ENCODE measurements at places on chromosomes 13 and 19.

DNA sequence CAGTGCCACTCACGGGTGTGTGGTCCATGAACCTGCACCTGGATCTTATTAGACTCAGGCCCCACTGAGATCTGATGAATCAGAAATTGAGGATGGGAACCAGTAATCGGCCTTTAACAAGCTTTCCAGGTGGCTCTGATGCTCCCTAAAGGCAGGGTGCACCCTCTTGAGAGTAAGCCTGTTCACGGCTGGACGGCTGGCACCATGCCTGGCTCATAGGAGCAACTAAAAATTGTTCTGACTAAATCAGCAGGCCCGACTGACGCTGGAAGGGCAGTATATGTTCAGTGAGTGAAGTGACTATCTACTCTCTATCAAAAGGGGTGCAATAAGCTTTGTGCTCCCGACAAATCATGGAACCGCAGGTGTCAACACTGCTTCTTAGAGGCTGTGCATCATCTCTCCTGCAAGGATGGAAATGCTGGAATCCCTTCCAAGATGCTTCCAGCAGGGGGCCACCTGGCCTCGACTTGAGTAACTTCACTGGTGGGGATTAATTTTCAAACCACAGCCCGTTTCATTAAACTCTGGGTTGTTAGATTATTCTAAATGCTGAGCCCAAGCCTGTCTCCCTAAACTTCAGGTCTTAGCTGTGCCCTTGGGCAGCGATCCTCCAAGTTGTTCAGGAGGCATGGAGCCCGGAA, 28.4 kb downstream of the TMTC4 start:
- H3K4me3 ChIP-seq: no peak overlapping the region
- no peaks in the 10 kb centered on the region for H3K27me3 ChIP-seq

GRCh38 chr13:111303559-111303958, 16.9 kb upstream of the TEX29 start:
- no peak for DNase-seq
- no peaks in the 10 kb centered on the region for H3K27me3 ChIP-seq
- H3K4me1 ChIP-seq: no peaks in the 10 kb centered on the region
- H3K36me3 ChIP-seq: peaks cover 20% of the 10 kb centered on the region
- no peak overlapping the region for H3K4me3 ChIP-seq
- no peak overlapping the region for H3K27ac ChIP-seq

- no peak overlapping the region for H3K27ac ChIP-seq
- peaks cover 13% of the 10 kb centered on the region for H3K27me3 ChIP-seq
- no peaks in the 10 kb centered on the region for H3K36me3 ChIP-seq
- H3K4me3 ChIP-seq: no peak overlapping the region
- no peak for DNase-seq
These were observed 437 bp downstream of the EPOR start for GRCh38 chr19:11383706-11384048.

GRCh38 chr13:68257111-68257842, 1027.1 kb upstream of the PCDH9 start:
- no peak for DNase-seq
- no peaks in the 10 kb centered on the region for H3K36me3 ChIP-seq
- H3K27ac ChIP-seq: no peak overlapping the region
- no peaks in the 10 kb centered on the region for H3K27me3 ChIP-seq
- no peaks in the 10 kb centered on the region for H3K4me1 ChIP-seq
- H3K4me3 ChIP-seq: no peak overlapping the region

- H3K4me3 ChIP-seq: no peak overlapping the region
- H3K36me3 ChIP-seq: peaks cover 6% of the 10 kb centered on the region
- no peaks in the 10 kb centered on the region for H3K4me1 ChIP-seq
These were observed 11.2 kb upstream of the COMP start for GRCh38 chr19:18802354-18802753.

DNA sequence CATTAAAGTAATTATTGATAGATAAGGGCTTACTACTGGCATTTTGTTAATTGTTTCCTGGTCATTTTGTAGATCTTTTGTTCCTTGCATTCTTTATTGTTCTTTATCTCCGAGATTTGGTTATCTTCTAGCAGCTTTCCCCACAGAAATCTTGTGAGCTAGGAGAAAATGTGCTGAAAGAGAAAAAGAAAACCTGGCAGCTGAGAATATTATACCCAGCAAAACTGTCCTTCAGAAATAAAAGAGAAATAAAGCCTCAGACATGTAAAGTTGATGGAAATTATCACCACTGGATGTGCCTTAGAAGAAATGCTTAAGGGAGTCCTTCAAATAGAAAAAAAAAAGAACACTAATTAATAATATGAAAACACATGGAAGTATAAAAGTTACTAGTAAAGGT, 464.9 kb upstream of the GPC6 start:
- H3K27ac ChIP-seq: no peak overlapping the region
- no peaks in the 10 kb centered on the region for H3K4me1 ChIP-seq
- no peaks in the 10 kb centered on the region for H3K27me3 ChIP-seq
- H3K36me3 ChIP-seq: no peaks in the 10 kb centered on the region

DNA sequence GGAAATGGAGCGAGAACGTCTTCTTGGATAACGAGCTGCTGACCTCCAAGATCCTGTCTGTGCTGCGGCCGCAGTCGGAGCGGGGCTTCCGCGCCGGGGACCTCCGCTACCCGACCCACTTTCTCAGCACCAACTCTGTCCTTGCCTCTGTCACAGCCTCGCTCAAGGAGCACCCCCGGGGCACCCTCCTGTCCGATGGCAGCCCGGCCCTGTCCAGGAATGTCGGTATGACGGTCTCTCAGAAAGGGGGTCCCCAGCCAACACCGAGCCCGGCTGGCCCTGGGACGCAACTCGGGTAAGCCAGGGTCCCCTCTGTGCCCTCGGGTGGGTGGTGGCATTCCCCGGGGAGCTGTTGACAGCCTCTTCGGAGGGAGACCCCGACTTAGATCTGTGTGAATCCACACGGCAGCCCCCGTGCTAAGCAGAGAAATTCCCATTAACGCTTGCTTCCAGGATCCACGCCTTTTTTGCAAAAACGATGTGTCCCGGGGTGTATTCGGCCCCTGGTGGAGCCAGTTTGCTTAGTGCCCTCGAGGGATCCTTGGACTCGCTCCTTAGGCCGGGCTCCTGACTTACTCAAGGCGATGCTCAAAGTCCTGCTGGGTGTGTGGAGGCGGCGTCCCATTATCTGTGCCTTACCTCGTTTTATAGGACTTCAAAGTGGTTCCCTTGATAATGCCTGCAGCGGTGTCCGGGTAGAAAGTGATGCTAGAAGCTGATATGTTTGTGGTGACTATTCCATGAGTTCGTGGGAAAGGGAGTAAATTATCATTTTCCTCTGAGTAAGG, 48.5 kb downstream of the PEX11G start:
- H3K4me1 ChIP-seq: no peaks in the 10 kb centered on the region
- no peak overlapping the region for H3K27ac ChIP-seq

GRCh38 chr19:342801-343421, 1.7 kb downstream of the MIER2 start:
- peaks cover 46% of the 10 kb centered on the region for H3K4me1 ChIP-seq
- DNase-seq: no peak
- peak overlapping the region; percentile 93 for H3K27ac ChIP-seq

- no peak overlapping the region for H3K27ac ChIP-seq
- peak overlapping the region; percentile 75 for H3K4me3 ChIP-seq
- H3K36me3 ChIP-seq: no peaks in the 10 kb centered on the region
- DNase-seq: no peak
- H3K27me3 ChIP-seq: no peaks in the 10 kb centered on the region
These were observed 29.1 kb downstream of the BRD4 start for GRCh38 chr19:15303105-15303780.

GRCh38 chr13:45255247-45255987, 54.6 kb upstream of the KCTD4 start:
- no peak overlapping the region for H3K4me3 ChIP-seq
- no peaks in the 10 kb centered on the region for H3K27me3 ChIP-seq
- H3K36me3 ChIP-seq: peaks cover 4% of the 10 kb centered on the region
- H3K4me1 ChIP-seq: peaks cover 4% of the 10 kb centered on the region
- peak overlapping the region; percentile 24 for H3K27ac ChIP-seq

DNA sequence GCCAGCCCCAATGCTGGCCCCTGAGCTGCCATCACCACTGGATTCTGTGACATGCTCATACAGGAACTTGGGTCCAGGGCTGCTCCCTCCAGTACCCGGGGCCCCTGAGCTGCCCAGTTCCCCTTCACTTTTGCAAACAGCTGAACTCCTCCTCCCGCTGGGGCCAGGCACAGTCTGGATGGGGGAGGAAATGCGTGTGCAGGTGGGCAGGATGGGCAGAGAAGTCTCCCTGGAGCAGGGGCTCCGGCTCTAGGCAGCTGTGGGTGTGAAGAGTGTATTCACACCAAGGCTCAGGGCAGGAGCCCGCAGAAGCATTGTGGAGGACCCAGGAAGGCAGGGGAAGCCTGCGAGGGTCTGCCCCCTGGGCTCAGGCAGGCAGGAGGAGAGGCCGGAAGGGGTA, 12.4 kb downstream of the POP4 start:
- H3K4me1 ChIP-seq: peaks cover 38% of the 10 kb centered on the region
- DNase-seq: no peak
- peak overlapping the region; percentile 80 for H3K27ac ChIP-seq
- H3K27me3 ChIP-seq: no peaks in the 10 kb centered on the region
- H3K4me3 ChIP-seq: no peak overlapping the region
- H3K36me3 ChIP-seq: peaks cover 4% of the 10 kb centered on the region

GRCh38 chr19:38243279-38243673, 12.9 kb downstream of the PPP1R14A start:
- peaks cover 14% of the 10 kb centered on the region for H3K27me3 ChIP-seq
- no peak overlapping the region for H3K27ac ChIP-seq
- H3K36me3 ChIP-seq: no peaks in the 10 kb centered on the region
- no peak for DNase-seq
- H3K4me1 ChIP-seq: peaks cover 8% of the 10 kb centered on the region

GRCh38 chr19:48639483-48640375, 2.5 kb upstream of the DBP start:
- H3K36me3 ChIP-seq: peaks cover 3% of the 10 kb centered on the region
- no peaks in the 10 kb centered on the region for H3K27me3 ChIP-seq
- DNase-seq: no peak

DNA sequence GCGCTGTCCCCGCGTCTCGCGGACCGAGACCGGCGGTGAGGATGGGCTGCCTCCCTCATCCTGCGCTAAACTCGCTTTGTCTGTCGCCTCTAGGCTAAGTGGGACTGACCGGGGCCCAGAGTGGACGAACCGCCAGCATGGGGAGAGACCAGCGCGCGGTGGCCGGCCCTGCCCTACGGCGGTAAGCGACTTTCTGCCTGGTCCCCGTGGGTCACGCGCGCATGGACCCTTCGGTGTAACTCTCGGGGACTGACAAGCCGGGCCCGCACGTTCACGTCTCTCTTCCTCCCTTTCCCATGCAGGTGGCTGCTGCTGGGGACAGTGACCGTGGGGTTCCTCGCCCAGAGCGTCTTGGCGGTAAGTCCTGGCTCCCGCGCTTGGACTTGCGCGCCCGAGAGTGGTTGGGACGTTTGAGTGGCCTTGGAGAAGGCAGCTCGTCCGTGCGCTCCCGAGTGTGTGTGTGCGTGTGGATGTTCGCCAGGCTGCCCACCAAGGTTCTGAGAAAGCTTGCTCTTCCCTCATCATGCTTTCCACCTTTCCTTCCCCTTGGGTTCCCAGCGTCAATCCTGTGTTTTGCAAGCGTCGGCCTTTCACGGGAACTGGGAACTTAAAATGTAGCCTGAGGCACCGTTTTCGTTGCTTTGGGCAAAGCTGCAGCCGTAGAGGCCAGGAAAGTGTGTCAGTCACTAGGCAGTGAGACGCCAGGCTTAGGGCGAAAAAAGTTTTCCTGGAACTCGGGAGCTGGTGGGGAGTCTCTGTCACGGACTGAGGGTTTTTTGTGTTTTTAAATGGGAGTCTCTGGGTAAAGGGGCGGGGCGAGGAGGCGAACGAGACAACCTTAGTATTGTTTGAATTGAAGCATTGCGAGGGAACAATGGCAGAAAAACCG, 927 bp downstream of the COL4A2 start:
- peaks cover 12% of the 10 kb centered on the region for H3K4me1 ChIP-seq
- H3K4me3 ChIP-seq: no peak overlapping the region
- H3K27ac ChIP-seq: no peak overlapping the region
- H3K36me3 ChIP-seq: peaks cover 5% of the 10 kb centered on the region
- H3K27me3 ChIP-seq: peaks cover 83% of the 10 kb centered on the region
- no peak for DNase-seq

GRCh38 chr13:49367640-49368422, 76.0 kb downstream of the CAB39L start:
- no peaks in the 10 kb centered on the region for H3K27me3 ChIP-seq
- H3K36me3 ChIP-seq: no peaks in the 10 kb centered on the region
- peaks cover 11% of the 10 kb centered on the region for H3K4me1 ChIP-seq
- no peak overlapping the region for H3K27ac ChIP-seq
- no peak overlapping the region for H3K4me3 ChIP-seq

DNA sequence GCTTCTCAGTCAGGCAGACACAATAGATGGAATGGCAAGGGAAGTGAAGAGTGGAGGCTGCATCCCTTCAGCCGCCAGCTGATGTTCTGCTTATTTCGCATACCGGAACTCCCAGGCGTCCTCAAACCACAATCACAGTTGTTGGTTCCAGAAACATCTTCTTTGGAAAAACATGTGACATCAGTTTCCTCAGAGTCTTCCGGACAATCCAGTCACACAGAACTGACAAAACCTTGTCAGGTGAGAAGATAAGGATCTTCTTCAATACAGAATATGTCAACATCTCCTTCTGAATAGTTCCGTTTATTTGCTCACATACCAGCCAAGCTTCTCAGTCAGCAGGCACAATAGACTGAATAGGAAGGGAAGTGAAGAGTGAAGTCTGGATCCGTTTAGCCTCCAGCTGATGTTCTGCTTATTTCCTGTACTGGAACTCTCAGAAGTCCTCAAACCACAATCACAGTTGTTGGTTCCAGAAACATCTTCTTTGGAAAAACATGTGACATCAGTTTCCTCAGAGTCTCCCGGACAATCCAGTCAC, 45.1 kb upstream of the CEACAM21 start:
- DNase-seq: no peak
- peak overlapping the region; percentile 93 for H3K27ac ChIP-seq
- H3K4me1 ChIP-seq: peaks cover 37% of the 10 kb centered on the region
- H3K36me3 ChIP-seq: peaks cover 2% of the 10 kb centered on the region
- peak overlapping the region; percentile 80 for H3K4me3 ChIP-seq
- peaks cover 12% of the 10 kb centered on the region for H3K27me3 ChIP-seq

- DNase-seq: no peak
These were observed 83.4 kb downstream of the MIPEP start for GRCh38 chr13:23805821-23806220.

DNA sequence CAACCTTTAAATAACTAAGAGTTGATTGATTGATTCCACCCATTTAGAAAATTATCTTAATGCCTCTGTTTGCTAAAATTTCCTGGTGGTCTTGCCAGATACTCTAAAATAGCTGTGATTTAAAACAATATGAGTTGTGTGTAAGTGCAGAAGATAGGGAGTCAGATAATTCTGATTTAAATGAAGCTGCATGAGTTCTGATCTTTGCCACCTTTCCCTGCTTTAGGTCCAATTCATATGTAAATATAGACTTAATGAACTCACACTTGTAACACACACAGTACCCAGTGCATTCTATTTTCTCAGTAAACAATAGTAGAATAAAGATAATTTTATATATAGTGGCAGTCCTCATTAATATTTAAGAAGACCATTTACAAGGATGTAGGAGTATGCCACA, 981.8 kb downstream of the SLITRK1 start:
- no peak overlapping the region for H3K4me3 ChIP-seq
- H3K36me3 ChIP-seq: no peaks in the 10 kb centered on the region
- no peak for DNase-seq
- H3K4me1 ChIP-seq: no peaks in the 10 kb centered on the region
- H3K27me3 ChIP-seq: no peaks in the 10 kb centered on the region
- no peak overlapping the region for H3K27ac ChIP-seq
